ENCODE measurements at places on chromosomes 2 and 18.
A peak's percentile ranks its signal among the peaks of the same experiment; 100 is the strongest.

GRCh38 chr2:108266218-108266617 is 22.5 kb upstream of the SULT1C2 start:
- DNase-seq = no peak

GRCh38 chr2:20291106-20291564 is 59.5 kb downstream of the PUM2 start:
- no peak for DNase-seq

DNA sequence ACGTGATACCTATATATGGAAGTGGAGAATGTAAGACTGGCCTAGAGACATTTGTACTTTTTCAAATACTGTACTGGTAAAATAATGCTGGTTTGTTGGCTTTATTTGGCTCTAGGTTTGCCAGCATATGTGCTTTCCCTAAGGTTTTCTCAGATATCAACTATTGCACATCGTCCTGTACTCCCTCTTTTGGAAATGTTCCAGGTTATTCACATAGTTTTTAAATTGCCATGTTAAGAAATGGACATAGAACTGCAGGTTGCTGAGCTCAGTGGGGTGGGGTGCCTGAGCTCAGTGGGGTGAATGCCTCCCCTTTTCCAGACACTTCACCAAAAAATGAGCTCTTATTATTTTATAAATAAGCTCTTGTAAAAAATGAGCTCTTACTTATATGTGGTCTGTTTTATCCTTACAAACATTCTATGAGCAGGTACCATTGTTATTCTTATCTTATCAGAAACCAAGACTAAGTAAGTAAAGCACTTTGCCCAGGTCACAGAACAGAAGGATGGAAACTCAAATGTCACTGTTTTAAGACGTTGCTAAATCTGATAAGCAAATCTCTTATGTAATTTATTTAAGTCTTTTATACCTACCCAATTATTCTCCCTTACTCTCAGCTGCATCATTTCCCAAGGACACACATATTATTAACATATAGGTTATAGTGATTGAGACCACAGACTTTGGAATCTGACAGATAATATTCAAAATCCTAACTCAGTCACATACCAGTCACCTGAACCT is 99.0 kb downstream of the CPS1 start:
- DNase-seq = no peak

- DNase-seq = no peak
Observed at GRCh38 chr18:31101183-31102024, 817 bp downstream of the DSC2 start.

- DNase-seq = no peak
Observed at GRCh38 chr18:51171223-51171622, 26.3 kb downstream of the MEX3C start.

- peak; percentile 31 for DNase-seq
Observed at GRCh38 chr2:27572998-27573429, 9.8 kb upstream of the ZNF512 start.

DNA sequence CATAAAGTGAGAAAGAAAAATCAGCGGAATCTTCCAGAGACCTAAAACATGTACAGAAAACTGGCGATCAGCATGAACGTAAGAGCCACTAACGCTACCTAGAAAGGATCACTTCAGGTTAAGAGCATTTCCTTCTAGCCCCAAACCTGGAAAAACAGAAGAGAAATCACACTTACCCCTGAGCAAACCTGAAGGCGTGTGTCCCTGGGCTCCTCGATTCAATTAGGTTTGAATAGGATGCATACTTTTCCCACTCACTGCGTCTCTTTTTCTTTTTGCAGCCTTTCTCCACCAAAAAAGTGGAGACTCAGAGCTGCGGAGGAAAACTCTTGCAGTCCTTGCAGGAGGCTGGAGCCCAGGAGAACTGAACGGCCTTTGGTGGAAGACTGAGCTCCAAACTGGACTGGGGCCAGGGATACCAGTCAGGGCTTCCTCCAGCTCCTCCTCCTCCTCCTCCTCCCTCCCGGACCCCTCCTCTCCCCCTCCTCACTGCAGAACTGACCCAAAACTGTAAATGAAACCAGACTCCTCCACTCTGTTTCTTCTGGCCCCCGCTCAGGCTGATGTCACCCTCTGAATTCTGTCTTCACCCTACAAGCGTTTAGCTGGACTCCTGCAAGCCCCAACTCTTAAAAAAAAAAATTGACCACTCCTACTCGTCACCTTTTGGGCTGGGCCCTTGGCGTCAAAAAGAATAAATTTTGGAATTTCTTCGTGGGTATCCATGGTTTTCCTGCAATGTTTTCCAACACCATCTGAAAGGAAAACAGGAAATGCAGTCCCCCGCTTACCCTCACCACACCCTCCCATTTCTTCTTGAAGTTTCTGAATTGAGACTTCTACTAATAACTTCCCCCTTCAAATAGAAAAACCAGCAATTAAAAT is at the start of gene COL6A3:
COL6A3 (minus strand) TSS at position 388 of the 885 bp plus-strand sequence. CDS start 17,347 bp downstream, outside the sequence.
- DNase-seq = no peak

- no peak for DNase-seq
Observed at GRCh38 chr2:214946949-214947348, 137.5 kb upstream of the BARD1 start.

DNA sequence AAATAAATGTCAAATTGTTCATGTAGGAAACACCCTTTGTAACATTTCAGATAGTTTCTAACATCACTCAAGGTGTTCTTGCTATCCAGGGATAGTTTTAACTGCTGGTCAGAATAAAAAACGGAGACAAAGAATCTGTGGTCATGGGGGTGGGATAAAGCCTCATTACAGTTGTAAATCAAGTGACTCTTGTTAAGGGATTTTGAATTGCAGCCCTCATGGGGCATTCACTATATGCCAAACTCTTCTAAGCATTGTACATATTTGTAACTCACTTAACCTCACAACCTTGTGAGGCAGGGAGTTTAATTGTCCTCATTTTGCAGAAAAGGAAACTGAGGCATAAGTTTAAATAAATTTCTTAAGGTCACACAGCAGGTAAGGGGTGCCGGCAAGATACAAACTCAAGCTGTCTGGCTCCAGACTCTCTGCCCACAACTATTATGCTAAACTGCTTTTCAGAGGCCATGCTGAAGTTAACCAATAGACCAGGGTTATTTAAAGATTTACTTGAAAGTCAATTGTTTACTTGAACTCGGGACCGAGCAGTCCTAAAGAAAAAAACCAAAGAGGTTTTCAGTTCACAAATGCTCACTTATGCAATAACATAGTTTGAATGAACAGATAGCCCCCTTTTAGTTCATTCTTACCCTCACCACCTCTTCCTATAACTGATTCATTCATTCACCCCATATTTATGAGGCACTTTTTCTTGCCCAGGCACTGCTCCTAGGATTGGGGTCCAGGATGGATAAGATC is 121.6 kb upstream of the FZD5 start:
- no peak for DNase-seq

DNA sequence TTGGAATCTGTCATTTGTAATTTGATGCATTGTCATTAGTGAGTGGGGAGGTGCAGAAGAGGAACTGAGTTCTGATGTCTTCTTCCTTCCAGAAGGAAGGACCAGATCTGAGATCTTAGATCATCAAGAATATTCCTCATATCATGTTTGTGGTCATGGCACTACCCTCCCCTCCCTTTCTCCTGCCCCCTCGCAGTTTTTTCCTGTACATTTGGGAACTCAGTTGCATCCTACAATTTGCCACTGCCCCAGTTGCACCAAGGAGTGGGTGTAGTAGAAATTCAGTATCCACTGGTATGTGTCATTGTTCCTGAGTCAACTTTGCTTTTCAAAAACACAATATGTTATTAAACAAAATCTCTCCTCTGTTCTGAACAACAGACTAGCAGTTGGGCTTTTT is 26.6 kb upstream of the ACVR1 start:
- DNase-seq = no peak

- no peak for DNase-seq
Observed at GRCh38 chr2:113113807-113114206, 13.6 kb upstream of the IL1RN start.

- no peak for DNase-seq
Observed at GRCh38 chr2:168564641-168565040, 108.6 kb downstream of the CERS6 start.

DNA sequence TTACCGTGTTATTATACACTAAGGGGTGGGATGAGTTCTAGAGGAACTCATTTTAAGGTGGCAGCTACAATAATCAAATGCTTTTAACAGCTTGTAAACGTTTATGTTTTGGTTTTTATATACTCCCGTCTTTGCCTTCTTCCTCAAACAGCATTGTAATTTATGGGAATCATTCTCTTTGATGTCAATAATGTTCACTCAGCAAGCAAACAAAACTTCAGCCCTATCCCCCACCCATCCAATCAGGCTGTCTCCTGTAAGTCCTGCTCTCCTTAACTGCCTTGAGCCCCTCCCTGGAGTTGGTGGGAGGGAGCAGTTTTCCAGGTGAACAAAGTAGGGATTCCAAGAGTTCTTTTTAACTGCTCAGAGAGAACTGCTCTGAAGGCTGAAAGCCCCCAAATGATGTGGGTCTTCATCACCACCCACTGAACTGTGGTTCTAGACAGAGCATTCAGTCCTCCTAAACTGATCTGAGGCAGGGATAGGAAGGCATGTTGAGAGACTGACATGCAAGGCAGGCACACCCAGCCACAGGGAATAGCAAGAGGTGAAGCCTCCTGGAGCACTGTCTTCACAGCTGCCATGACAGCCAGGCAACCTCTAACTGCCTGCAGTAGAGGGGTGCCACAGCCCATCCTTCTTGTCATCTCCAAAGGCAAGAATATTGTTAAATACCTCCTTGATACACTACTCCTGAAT is 17.5 kb downstream of the MYO5B start:
- no peak for DNase-seq

DNA sequence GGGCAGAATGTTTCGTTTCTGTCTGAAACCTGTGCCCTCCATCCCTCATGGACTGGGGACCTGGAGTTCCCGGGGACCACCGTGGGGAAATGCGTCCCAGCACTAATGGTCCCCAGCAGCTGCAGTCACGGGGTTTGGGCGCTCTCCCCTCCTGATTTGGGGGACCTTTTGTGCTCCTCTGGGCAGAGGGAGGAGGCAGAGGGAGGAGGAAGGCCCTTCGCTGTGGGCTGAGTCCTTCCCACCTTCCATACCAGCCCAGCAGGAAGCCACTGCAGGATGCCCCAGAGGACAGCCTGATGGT is 3.2 kb downstream of the GPR35 start:
- DNase-seq = no peak

GRCh38 chr2:53170466-53170865 is 597.1 kb upstream of the CHAC2 start:
- no peak for DNase-seq

- no peak for DNase-seq
Observed at GRCh38 chr18:31664101-31664500, 20.3 kb downstream of the B4GALT6 start.

- DNase-seq = no peak
Observed at GRCh38 chr2:147631294-147631693, 213.5 kb upstream of the ACVR2A start.

DNA sequence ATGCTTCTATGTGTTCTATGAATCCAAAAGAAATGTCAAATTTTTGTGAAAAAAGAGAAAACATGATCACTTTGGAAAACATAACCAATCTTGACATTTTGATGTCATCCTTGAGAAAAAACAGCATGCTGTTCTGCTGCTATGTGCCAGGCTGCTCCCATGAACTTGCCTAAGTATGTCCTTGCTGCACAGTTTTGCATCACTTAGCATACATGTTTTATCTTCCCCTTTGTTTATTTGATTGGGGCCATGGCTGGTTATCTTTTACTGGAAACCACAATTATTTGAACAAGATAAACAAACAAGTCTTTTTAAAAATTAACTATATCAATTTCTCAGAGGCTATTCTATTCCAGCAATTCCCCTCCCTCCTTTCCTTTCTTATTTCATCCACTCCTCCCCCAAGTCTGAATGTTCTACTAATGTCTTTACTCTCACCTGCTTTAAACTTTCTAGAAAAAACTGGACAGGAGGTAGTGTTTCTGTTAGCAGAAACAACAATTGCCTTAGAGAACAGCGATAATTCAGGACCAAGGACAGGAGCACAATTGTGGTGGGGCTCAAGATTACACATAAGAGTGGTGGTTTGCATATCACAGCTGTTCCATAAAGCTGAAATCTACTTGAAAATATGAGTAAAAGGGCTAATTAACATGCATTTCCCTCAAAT is 6.7 kb downstream of the AOX1 start:
- DNase-seq = no peak

DNA sequence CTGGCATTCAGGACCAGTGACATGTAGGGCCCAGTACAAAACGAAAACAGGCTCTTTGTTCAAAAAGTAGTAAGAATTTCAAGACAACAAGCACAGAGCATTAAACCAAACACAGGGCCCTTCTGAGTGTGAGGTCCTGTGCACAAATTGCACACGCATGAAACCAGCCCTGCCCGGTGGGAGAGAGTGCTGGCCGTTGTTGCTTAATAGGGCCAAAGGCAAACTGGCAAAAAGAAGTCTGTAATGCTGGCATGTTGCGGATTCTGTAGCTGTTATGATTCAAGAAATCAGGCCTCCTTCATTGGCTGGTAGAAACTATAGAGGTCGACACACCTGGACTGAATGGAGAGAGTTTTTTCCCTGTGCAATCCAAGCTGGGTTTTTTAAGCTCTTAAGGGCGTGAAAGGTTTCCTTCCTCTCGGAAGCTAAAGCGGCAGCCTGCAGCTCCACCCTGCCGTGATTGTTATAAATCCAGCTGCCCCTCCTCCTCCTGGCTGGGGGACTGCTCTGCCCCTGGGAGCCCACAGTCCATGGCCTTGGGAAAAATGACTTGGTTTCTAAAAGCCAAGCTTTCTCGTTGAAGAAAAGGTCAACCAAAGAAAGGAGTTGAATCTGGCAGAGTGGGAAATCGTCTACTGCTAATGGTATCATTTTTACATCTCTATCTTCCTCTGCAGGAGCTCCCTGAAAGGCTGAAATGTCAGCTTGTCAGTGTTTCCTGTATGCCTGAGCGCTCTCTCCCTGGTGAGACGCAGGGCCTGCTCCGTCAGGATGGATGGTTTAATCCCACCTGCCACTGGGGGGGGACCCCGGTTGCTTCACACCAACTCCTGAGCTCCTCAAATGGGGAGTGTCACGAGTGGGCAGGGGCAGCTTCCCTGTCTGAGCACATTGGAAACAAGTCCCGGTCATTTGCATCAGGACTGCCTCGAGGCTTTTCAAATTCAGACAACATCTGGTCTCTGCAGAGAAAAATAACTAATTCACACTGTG is 143.6 kb downstream of the ALPK2 start:
- DNase-seq = no peak

- DNase-seq = no peak
Observed at GRCh38 chr2:231201475-231201814, 3.0 kb downstream of the ARMC9 start.

DNA sequence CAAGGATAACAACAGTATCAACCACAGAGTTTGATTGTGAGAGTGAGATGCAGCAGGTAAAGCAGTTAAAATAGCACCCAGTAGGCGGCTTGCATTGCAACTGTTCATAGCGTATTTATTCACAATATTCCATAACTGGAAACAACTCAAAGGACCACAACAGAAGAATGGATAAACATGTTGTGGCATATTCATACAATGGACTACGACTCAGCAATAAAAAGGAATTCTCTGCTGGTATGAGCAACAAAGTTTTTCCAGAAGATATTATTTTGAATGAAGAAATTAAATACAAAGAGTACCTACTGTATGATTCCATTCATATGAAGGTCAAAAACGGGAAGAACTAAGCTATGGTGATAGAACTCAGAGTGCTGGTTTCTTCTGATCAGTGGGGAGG is 25.2 kb downstream of the GPATCH11 start:
- DNase-seq = no peak

- no peak for DNase-seq
Observed at GRCh38 chr2:173086518-173087213, 11.0 kb downstream of the MAP3K20 start.
